ENCODE measurements at places on chromosomes 13 and 19. TPM values are rescaled to one million over a fixed set of nuclear protein-coding genes. Genes with fewer than 3 reads are reported as not detected.

GRCh38 chr19:38020311-38020710 is 113.3 kb downstream of the SIPA1L3 start:
- DNase-seq: no peak

Gene PRKD2
- 14.7 TPM for total RNA-seq

Gene HOMER3
- total RNA-seq: 12.0 TPM

- DNase-seq: no peak
Measured at GRCh38 chr19:30167206-30167868, 204.8 kb upstream of the ZNF536 start.

DNA sequence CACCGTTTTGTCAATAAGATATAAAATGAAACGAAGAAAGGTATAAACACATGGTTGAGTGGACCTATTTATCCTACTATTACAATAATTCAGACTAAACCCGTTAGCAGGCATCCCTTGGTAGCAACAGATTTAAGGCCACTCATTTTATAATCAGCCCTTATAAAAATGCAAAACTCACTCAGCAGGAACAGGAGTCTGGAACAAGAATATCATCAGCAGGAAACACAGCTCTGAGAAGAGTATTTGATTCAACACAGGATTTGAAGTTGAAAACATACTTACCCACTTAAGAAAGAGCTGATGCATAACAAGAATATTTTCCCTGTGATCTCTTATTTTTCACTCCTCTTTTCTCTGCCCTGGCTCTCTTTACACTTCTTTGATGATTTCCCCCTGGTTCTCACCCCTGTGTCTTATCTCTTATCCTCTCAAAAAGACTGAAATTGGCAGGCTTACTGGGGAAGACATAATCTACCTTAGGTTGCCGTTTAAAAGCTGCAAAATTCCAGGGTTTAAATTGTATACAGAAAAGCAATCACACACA is 1722.7 kb downstream of the SLITRK5 start:
- DNase-seq: no peak

Gene ANKLE1
- 0.20 TPM for total RNA-seq

GRCh38 chr13:24038841-24039330 is 121.6 kb upstream of the SPATA13 start:
- no peak for DNase-seq

DNA sequence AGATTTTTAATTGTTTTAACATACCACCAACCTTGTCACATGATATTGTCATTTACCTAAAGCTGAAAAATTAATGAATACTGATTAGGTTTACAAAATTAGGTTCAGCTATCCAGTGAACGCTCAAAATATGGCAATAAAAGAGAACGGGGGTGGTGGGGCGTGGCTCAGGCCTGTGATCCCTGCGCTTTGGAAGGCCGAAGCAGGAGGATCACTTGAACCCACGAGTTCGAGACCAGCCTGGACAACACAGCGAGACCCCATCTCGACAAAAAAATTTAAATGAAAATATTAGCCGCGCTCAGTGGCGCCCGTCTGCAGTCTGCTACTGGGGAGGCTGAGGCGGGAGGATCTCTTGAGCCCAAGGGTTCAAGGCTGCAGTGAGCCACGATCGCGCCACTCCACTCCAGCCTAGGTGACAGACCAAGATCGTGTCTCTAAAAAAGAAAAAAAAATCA is 516 bp upstream of the FAM32A start:
- DNase-seq: no peak

Data from right cardiac atrium (tissue), 5 donors.